ENCODE measurements at places on chromosomes 13 and 19.

DNA sequence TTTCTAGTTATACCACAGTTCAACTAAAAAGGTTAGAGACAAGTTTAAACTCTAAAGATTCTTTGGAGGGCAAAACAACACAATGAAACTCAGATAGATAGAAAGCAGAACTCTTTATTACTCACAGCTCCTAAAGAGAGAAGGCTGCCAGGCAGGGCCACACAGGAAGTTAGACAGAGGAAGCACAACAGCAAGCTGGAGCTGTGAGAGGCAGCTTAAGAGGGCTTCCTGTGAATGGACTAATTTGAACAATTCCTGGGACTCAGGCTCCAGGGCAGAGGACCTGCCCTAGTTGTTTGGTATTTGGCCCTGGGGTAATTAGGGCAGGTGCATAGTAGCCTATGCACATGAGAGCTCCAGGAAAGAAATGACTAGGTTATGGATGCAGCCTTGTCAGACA is 803.6 kb downstream of the DIAPH3 start:
- no peak for DNase-seq

GRCh38 chr19:3153286-3154230 is 17.7 kb downstream of the GNA15 start:
- no peak for DNase-seq

DNA sequence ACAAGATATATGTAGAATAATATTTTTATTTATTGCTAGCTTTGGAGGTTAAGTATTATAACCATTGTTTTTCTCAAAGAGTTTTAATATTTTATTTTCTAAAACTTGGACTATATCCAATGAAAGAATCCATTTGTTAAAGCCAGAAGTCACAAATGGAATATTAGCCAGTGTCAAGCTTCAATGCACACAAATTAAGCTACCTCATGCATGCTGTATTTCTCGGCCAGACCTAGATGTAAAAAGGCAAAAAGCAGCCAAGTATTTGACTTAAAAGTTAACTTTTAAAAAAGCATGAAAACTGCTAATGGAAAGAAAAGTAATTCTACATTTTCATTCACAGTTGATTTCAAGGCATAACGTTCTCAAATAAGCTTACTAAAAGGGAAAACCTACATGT is 160.0 kb upstream of the ATXN8OS start:
- no peak for DNase-seq

DNA sequence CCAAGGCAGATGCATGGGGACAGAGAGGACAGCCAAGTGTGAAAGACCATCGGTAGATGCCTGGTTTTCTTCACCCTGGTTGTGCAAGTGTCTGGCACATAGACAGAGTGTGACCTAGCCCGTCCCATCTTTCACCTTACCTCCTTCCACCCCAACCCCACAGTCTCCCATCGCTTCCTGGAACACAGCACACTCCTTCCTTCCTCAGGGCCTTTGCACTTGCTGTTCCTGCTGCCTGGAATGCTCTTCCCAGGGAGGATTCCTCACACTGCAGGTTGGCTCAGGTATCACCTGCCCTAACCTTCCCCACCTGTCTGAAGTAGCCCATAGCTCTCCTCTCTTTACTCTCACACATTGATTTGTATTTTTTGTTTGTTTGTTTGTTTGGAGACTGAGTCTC is 3.0 kb downstream of the FIZ1 start:
- DNase-seq: no peak

DNA sequence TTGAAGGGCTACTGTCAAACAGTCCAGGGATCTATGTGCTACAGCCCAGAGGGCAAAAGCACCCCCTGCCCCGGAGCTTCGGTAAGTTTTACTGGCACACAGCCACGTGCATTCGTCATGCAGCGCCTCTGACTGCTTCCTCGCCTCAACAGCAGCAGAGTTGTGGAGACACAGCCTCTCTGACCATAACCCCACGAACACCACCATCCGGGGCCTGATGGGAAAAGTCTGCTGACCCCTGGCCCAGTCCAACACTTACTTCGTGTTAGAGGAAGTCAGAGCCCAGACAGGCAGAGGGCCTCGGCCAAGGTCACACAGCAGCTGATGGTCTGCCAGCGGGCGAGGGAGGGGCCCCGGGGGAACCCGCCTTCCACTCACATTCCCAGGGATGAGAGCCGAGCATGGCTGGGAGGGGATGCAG is 5.1 kb downstream of the CBARP start:
- no peak for DNase-seq

DNA sequence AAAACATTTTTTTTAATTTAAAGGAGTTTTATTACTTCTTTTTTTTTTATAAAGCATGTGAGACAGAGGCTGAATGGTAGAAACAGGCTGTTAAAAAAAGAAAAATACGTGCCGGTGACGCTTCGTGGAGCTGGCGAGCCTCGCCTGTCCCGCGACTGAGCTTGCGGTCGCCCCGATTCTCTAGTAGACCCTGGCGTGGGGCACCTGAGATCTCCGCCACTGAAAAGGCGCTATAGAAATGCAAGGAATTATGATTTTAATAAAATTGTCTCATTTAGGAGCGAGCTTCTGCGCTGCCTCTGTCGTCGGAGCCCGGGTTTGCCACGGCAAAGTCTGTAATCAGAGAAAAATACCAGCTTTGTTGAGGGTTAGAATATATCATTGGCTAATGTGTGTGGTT is 18.4 kb downstream of the NFIX start:
- DNase-seq: no peak

DNA sequence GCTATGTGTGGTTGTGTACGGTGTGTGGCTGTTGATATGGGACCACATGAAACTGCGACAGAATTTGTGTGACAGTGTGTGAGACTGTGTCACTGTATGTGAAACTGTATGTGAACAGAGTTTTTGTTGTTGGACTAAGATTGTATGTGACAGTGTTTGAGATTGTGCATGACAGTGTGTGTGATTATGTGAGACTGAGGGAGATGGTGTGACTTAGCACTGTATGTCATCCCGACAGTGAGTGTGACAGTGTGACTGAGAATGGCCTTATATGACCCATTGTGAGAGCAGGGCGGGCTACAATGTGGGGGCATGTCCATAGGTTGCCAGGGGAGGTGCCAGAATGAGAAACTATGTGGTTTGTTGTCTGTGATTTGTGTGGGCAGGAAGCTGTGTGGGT is 930 bp downstream of the ZNF583 start:
- no peak for DNase-seq

GRCh38 chr19:50362030-50362412 is 3.4 kb downstream of the NAPSA start:
- DNase-seq: no peak

DNA sequence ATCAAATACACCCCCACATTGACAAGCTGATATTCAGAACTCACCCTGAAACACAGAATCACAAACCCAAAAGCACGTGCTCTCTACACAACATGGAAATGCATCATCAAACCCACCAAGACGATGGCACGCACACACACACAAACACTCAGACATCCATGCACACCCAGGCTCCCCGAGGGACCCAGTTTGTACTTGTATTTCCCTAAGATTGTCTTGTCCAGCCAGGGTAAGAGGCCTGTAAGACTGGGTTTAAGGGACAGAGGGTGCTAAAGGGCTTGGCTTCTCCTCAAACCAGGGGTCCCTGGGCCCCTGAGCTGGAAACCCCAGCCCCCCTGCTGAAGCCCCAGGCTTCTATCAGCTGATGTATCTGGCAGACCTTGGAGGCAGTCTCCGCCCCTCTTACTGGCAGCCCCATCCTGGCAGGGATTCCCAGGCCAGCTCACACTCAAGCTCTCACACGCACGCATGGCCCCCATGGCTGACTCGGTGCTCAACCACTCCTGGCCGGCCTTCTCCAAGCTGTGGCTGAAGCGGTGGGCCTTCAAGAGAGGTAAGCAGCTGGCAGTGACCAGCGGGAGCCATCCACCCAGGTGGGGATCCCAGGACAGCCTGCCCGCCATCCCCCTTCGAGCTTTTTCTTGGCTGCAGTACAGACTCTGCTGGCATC is 6.5 kb downstream of the ARHGEF18 start:
- no peak for DNase-seq

DNA sequence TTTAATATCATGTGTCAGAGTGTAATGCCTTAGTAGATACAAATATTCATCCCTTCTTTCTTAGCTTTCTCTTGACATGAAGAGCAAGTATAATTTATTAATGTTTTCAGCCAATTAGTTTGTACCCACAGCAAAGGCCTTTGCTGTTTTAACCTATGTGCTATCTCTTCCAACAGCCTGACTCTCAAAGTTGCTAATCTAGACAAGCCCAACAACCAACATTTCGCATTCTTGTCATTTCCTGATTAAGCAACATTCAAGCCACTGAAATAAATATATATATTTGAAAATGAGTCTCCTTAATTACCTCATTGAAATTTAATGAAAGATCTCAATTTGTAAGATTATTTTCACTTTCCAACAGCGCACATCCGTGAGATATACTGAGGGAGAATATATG is 18.5 kb downstream of the EPSTI1 start:
- DNase-seq: no peak

DNA sequence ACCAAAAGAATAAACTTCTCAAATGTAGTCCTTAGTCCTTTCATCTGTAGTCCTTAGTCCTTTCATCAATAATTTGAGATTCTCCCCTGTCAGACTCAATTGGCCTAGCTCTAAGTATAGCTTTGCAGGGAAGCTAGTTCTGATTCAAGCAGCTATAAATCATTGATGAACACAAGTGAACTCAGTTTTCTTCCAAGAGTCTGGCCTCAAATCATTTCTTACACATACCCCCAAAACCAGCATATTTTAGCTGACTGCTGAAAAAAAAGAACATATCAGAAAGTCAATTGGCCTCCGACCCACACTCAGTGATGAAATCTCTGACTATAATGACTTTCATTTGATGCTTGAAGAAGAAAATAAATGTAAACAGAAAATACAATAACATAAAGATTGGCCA is 64.9 kb downstream of the TNFSF11 start:
- DNase-seq: no peak

DNA sequence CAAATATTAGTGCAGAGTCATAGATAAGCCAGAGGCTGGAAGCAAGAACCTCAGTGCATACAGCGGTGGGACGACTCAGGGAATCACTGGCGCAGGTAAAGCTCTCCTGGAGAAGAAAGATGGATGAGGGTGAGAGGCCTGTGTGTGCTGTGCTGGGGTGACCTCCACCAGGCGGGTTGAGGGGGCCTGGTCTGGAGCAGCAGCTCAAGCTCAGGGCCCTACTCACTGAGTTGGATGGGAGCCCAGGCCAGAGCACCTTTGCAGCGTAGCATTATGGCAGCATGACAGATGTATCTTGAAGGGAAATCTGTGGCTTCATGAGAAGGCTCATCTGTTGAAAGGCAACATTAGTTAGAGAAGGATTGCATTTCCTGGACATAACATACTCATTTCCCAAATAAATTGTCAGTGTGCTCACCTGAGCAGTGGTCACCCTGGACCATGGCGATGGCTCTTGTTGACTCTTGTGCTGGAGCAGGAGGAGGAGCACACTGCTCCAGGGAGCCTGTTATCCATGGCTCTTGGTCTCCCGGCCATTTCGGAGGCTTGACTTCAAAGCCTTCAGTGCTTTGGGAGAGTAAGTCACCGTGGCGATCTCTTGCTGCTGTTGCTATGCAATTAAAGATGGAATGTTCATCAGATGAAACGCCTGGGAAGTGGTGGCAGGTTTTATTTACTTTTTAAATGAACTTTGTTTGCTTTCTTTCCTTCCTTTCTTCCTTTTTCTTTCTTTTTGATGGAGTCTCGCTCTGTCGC is 25.0 kb downstream of the HNRNPM start:
- DNase-seq: no peak

- DNase-seq: no peak
Measured at GRCh38 chr13:33017323-33017929, 1.2 kb downstream of the KL start.

GRCh38 chr19:35213663-35214632 is 14.6 kb downstream of the FAM187B start:
- peak; percentile 61 for DNase-seq

DNA sequence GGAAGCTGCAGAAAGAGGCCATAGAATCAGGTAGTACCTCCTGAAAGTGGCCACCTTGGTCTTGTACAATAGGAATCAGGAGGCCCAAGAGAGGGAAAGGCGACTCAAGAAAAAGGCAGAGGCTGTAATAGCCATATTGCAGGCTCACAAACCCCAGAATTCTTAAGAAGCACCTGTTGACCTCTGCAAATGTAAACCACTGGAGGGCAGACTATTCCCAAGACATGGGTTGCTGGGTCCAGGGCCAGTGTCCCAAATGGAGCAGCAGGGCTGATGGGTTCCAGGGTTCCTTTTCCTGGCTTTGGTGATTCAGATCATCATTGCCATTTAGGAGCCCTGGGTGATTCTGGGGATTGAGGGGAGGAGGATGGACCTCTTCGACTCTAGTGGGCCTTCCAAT is 167.6 kb downstream of the B3GLCT start:
- DNase-seq: no peak

DNA sequence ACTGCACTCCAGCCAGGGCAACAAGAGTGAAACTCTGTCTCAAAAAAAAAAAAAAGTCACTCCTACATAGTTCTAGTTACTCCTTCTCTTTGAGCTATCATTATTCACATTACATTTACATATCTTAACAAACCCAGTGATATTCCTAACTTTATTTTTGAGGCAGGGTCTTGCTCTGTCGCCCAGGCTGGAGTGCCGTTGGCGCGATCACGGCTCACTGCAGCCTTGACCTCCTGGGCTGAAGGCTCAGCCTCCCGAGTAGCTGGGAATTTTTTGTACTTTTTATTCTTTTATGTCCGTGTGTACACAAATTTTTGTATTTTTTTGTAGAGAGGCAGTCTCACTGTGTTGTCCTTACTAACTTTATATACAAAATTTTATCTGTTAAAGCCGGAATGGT is 587 bp upstream of the RPS15 start:
- DNase-seq: no peak

GRCh38 chr19:14673088-14673487 is 1.6 kb downstream of the ADGRE3 start:
- no peak for DNase-seq

- no peak for DNase-seq
Measured at GRCh38 chr19:21587117-21587461, 81.7 kb downstream of the ZNF429 start.

- no peak for DNase-seq
Measured at GRCh38 chr19:4575267-4576015, 16.0 kb upstream of the SEMA6B start.

- no peak for DNase-seq
Measured at GRCh38 chr19:32581705-32582179, 752 bp downstream of the PDCD5 start.

DNA sequence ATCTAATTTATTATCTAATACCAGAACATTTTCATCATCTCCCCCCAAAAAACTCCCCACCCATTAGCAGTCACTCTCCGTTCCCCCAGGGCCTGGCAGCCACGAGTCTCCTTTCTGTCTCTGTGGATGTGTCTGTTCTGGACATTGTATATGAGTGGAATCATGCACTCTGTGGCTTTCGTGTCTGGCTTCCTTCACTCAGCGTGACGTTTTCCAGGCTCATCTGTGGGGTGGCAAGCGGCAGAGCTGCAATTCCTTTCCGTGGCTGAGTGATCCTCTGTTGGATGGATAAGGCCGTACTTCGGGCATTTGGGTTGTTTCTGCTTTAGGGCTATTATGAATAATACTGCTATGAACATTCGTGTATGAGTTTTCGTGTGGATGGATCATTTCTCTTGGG is 3.1 kb downstream of the AP2S1 start:
- DNase-seq: no peak
